ENCODE measurements at places on chromosomes 5 and 9.

- no peak for DNase-seq
Observed at GRCh38 chr9:96779089-96779488, 1.2 kb upstream of the ZNF510 start.

- no peak for DNase-seq
Observed at GRCh38 chr9:91029650-91030361, 228.2 kb downstream of the SYK start.

GRCh38 chr5:97553604-97554452, 370.8 kb upstream of the RIOK2 start:
- DNase-seq: no peak

- no peak for DNase-seq
Observed at GRCh38 chr9:128360826-128361225, 10.3 kb upstream of the URM1 start.

- DNase-seq: no peak
Observed at GRCh38 chr5:124754206-124754927, 7.9 kb upstream of the ZNF608 start.

DNA sequence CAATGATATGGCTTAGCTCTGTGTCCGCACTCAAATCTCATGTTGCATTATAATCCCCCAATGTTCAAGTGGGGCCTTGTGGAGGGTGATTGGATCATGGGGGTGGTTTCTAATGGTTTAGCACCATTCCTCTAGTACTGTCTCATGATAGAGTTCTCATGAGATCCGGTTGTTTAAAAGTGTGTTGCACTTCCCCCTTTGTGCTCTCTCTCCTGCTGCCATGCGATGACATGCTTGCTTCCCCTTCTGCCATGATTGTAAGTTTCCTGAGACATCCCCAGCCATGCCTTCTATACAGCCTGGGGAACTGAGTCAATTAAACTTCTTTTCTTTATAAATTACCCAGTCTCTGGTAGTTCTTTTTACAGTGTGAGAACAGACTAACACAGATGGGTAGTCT, 427.1 kb downstream of the CHSY3 start:
- DNase-seq: no peak

GRCh38 chr5:17174965-17175364, 42.5 kb upstream of the BASP1 start:
- DNase-seq: no peak

DNA sequence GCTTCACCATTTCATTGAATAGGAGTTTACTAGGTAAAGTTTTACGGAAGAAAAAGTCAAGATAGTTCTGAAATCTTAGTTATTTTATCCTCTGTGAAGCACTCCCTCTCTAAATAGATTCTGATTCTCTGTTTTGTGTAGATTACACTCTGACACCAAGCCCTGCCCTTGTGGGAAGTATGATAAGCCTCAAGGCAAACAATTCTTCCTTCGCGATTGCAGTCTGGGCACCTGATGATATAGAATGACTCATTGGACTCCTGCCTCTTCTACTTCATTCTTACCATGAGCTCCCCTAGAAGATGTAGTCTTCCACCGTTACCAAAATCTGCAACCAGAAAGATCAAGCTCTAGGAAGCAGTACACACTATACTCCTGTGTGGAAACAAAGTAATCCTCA, 626.9 kb upstream of the PTGER4 start:
- DNase-seq: peak; percentile 11

DNA sequence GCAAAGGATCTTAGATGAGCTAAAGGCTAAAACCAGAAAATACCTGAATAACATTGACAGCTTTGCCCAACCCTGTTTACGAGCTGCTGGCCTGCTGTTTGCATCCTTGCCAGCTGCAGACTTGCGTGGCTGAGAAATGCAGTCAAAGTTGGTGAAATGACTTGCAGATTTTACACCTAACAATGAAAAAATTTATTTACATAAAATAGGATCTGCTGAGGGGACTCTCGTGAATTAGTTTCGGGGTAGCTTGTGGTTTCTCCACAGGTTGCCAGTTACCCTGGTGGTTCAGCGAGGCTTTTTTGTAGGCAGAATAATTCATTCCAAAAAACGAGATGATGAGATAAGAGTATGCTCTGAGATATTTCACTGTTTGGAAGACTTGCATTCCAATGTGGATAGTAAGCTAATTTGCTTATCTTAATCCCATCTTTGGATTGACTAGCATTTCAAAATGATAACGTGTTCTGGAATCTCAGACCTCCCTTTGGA, 65.7 kb upstream of the FANCC start:
- peak; percentile 22 for DNase-seq

DNA sequence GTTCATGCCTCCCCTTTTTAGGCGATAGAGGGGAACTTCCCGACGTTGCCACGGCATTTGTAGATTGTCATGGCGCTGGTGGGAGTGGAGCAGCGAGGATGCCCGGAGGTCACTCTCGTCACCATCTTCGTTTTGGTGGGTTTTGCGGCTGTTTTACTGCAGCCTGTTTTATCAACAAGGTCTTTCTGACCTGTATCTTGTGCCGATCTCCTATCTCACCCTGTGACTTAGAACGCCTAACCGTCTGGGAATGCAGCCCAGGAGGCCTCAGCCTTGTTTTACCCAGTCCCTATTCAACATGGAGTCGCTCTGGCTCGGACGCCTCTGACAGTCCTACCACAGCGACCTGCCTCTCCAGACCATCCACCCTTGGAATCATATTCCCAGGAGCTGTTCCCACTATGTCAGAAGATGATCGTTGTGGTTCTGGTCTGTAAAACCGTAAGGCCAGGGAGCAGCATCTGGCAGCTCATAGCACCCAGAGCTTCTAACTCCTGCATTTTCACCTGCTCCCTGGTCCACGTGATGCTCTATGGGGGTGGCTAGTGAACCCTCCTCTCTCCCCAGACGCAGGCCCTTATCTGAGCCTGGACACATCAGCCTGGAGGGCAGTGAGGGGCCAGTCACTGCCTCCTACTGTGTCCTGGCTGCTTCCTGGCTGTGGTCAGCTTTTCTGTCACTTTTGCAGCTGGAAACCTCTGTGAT, 35.1 kb upstream of the CLK4 start:
- no peak for DNase-seq

- no peak for DNase-seq
Observed at GRCh38 chr5:69343083-69343482, 10.5 kb upstream of the CCDC125 start.

DNA sequence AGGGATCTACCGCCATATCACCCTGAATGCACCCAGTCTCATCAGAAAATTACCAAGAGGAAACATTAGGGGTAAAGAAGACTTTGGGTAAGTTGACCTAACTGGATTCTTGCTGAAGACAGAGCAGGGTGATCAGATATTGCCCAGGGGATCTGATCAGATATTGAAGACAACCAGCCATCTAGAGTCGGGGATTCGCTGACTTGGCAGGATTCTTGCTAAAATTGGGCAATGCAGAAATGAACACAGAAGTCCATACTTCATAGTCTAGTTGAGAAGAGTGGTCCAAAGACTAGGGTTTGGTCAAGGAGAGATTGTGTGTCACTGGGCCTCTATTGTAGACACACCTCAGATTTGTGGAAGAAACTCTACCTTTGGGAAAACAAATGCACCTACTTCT, 107.2 kb downstream of the SV2C start:
- DNase-seq: no peak
